Activated CD8-positive, alpha-beta memory T cell treated with anti-CD3 and anti-CD28 coated beads for 48 hours (primary cell): ENCODE measurements at places on chromosomes 1 and 21.

- DNase-seq = no peak
Measured at GRCh38 chr1:36400514-36400824, 2.8 kb upstream of the LSM10 start.

DNA sequence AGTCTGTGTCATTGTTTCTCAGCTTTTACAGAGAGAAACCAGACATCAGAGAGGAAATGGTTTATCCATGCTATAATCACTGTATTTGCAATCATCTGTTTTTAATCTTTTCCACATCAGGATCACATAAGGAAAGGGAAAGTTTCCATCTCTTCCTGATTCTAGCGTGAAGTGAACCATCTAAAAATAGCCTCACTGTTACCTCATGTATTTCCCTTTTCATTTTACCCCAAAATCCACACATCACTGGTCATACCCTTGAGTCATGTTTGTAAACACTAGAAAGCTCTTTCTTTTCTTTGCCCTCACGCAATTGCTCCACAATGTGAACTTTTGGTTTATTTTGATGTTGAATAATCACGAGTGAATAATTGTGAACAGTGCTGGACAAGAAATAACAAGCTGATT, 146.0 kb downstream of the PLA2G4A start:
- DNase-seq = no peak

DNA sequence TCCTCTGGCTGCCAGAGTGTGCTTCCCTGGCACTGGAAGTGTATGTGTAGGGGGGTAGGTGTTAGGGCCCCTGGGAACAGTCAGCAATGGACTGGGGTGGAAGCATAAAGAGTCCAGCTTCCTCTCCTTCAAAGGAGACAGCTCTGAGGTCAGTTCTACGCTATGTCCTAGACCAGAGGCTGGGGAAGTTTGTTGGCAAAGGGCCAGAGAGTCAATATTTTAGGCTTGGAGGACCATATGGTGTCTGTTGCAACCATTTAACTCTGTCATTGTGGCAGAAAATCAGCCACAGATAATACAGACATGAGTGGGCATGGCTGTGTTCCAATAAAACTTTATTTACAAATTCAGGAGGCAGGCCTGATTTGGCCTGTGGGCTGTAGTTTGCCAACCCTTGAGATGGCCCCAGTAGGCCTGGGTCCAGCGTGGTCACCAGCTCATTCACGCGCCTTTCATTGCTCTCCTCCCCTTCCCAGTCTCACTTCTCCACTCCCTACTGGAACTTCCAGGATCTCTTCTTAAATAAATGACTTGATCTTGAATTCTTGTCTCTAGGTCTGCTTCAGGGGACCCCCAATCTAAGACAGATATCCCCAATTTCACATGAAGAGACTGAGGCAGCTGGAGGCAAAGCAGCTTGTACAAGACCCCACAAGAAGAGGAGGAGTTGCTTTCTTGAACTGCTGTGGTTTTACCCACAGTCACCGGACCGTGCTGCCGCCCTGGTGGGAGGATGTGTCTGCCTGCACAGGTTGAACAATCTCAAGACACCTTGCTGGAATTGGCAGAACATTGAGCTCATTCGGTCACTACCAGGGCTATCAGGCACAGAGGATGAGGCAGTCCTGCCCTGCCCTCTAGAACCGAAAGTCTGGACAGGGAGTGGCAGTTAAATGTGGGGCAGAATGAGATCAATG, 162.4 kb upstream of the POU3F1 start:
- DNase-seq = no peak

- no peak for DNase-seq
Measured at GRCh38 chr1:11487196-11487751, 8.3 kb downstream of the DISP3 start.

- DNase-seq = no peak
Measured at GRCh38 chr1:206469933-206470691, at the start of gene IKBKE. Gene IKBKE (plus strand): TSS chr1:206470476. CDS start chr1:206473228, 2,752 bp downstream.

- DNase-seq = no peak
Measured at GRCh38 chr1:97112442-97112841, 390.9 kb downstream of the PTBP2 start.

- DNase-seq = no peak
Measured at GRCh38 chr1:181746224-181746623, 262.9 kb downstream of the CACNA1E start.

- DNase-seq = no peak
Measured at GRCh38 chr21:29082046-29082815, 8.8 kb upstream of the CCT8 start.

- no peak for DNase-seq
Measured at GRCh38 chr1:212504171-212504803, 71.6 kb downstream of the NENF start.

DNA sequence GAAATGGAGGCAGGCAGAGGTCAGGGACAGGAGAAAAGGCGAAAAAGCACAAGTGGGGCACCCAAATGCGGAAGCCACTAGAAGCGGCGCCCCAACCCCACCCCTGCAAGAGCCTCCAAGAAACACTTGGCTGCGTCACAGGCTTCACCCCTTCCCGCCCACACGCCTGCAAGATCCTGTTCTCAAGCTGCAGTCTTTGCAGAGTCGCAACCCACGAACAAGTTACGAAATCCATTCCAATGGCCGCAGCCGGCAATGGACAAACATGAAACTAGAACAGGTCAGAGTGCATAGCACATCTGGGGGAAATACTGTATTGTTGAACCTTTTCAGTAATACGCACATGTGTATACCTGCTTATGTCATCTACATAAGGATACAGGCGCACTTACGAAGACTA, 103.6 kb downstream of the PSMG1 start:
- DNase-seq = no peak

- DNase-seq = no peak
Measured at GRCh38 chr1:246447501-246447900, 59.6 kb downstream of the SMYD3 start.

GRCh38 chr1:77416692-77417450, 135.1 kb downstream of the AK5 start:
- DNase-seq = no peak

DNA sequence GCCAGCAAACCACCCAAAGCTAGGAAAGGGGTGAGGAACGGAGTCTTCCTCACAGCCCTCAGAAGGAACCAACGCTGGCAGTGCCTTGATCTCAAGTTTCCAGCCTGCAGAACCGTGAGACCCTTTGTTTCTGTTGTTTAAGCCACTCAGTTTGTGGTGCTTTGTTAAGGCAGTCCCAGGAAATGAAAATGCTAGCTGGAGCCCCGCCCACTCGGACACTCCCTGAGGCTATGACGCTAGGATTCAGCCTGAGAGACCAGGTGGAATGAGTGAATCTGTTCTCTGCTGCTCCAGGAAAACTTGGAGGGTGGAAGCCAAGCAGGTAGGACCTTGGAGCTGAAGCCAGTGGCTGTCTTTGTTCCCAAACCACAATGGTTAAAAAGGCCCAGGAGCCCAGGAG, 196.5 kb upstream of the POU3F1 start:
- DNase-seq = no peak

DNA sequence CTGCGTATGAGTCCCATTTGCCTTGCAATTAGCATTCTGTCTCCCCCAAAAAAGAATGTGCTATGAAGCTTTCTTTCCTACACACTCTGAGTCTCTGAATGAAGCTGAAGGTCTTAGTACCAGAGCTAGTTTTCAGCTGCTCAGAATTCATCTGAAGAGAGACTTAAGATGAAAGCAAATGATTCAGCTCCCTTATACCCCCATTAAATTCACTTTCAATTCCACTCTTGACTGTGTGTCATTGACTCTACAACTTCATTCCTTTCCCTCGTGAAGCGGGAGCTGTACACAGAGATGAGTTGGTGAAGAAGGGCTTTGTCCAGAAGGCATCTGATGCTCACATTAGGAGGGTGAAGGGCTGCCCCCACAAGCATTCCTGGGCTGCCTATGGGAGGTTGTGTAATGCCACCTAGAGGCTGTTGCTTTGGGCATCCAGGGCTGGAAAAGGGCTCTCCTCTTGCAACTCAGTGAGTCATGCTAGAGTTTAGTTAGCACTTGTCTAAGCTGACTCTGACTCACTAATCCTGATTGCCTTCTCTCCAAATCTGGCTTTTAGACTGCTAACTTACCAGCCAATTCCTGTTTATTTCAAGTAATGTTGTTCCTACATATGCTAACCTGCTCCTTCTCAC, 1.8 kb downstream of the SPRR1B start:
- DNase-seq = no peak

DNA sequence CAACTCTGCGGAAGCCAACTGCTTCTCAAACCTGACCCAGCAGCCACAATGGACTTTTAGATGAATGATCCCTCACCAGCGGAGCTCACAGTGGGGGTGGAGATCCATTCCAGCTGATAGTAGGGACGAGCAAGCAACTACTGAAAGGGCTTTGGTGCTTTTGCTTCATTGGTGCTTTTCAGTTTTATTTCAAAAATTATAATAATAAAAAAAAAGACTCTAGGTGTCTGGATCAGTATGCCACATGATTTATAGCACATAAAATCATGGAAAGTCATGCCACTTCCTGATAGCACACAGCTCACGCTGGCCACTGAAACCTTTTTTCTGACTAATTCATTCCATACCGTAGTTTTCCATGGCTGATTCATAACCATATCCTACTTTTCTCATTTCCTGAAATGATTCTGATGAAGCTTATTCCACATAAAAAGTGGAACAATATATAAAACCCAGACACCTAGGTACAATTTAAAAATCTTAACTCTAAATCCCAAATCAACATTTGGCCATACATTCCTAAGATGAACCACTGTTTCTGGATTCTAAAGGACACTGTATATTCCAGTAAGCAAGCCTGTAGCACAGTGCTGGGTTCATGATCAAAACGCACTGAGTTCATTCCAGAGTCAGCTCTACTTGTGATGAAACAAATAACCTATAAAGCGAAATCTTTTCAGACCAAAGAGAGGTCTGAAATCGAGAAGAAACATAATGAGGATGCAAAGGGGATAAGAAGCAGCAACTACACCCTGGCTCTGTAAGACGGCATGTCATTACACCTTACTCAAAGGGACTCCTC, 41.3 kb upstream of the KCNE1 start:
- DNase-seq = no peak

DNA sequence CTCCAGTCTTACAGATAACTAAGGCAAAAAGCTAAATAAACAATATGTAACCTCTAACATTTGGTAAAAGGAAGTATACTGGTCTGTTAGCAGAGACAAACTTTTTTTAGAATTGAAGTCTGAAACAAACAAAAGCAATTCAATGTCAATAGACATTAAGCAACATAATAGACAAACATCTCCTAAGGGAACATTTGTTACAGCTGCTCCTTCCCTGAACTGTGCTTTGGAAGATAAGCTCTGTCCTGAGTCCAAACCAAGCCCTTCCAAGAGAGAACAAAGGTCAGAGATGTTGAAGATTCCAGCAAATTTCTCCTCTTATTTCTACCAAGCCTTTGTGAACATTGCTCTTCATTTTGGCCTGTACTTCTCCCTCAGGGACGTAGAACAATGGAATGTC, 25.3 kb downstream of the FMO2 start:
- no peak for DNase-seq

DNA sequence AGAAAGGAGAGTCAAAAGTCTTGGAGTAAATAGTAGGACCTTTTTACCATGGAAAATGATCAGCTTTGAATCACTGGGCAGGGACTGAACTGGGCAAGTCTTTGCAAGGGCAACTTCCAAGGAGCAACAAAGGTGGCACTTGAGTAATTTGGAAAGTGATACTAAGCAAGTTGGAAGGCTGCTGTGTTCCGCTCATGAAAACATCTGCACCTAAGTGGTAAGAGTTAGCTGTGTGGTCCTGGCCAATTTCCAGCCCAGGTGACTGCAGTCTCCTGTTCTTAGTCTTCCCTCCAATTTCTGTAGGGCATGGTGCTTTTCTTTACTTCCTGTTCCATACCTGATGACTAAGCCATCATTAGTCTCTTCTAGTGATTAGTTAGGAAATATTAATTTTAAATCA, 35.5 kb upstream of the PRDM2 start:
- DNase-seq = no peak

- DNase-seq = no peak
Measured at GRCh38 chr1:38740487-38740886, 119.1 kb downstream of the RRAGC start.

DNA sequence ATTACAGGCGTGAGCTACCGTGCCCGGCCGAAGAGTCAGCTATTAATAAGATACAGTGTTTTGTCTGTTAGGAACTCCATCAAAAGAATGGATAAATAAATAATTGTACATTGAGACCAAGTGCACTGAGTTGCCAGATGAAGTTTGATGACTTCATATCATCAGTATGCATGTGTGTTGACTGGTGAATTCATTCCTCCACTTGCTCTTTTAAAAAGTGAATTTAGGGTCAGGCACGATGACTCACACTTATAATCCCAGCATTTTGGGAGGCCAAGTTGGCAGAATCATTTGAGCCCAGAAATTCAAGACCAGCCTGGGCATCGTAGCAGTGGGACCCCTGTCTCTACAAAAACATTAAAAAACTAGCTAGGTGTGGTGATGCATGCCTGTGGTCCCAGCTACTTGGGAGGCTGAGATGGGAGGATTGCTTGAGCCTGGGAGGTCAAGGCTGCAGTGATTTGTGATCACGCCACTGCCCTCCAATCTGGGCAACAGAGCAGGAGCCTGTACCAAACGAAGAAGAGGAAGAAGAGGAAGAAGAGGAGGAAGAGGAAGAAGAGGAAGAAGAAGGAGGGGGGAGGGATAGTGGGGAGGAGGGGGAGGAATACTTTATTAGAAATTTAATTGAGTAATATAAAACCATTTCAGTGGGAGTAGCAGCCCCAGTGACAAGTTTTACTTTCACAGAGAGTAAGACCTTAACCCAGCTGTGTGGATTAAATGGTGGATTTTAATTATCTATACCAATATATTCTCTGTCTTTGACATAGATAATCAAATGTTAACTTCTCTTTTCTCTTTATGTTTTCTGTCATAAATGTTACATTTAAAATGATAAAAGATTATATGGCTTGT, 74.9 kb downstream of the CCDC18 start:
- no peak for DNase-seq

- DNase-seq = no peak
Measured at GRCh38 chr1:67889953-67890567, 56.8 kb upstream of the GNG12 start.

DNA sequence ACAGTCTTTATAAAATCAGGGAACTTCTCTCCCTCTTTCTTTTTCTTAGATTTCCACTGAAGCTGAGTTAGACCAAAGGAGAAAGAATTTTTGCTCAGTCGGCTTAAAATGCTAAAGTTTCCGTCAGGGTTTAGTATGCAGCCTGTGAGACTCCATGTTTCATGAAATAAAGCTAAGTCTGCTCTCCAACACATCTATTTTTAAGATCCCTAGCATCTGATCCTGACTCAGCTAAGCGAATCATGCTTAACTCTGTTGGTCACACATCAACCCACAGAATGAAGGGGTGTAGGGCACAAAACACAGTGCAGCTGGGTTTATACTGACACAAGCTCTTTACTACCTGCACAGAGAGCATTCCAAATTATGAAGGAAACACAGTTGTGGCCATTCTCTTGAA, 102.4 kb upstream of the ZNF281 start:
- DNase-seq = no peak
